Effector CD4-positive, alpha-beta T cell (primary cell): ENCODE measurements at places on chromosomes 1 and 21.

DNA sequence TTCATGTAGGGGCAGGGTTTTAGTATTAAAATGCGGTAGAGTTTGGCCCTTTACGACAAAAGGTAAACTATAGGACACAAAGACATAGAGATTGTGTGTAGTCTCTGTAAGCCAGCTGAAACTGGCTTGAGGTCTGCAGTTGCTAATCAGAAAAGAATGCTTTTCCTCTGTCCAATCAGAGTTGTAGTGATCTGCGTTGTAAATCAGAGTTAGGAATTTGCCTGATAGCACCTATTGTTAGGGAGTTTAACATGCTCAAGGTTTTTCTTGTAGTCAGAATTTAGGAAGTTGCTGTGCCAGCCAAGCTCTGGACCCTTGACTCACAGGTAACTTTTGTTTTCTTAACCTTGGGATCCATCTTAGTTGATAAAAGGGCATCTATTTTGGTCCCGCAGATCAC lies 61.2 kb upstream of the VTCN1 start:
- no peak for DNase-seq

DNA sequence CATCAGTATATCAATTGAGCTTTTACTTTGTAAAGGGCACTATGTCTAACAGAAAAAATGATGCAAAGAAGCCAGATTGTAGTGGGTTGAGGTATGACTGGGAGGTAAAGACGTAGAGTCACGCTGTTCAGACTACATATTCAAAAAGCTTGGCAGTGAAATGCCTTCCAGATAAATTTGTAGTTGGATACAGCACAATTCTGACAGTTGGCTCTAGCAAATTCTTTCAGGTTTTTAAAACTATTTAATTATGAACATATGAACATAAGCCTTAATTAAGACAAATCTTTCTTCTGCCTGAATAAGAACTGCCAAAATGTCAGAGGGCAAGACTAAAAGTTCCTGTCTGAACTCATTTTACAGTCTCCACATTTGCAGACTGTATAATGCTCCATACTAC lies 118.8 kb downstream of the DPYD start:
- DNase-seq = no peak

DNA sequence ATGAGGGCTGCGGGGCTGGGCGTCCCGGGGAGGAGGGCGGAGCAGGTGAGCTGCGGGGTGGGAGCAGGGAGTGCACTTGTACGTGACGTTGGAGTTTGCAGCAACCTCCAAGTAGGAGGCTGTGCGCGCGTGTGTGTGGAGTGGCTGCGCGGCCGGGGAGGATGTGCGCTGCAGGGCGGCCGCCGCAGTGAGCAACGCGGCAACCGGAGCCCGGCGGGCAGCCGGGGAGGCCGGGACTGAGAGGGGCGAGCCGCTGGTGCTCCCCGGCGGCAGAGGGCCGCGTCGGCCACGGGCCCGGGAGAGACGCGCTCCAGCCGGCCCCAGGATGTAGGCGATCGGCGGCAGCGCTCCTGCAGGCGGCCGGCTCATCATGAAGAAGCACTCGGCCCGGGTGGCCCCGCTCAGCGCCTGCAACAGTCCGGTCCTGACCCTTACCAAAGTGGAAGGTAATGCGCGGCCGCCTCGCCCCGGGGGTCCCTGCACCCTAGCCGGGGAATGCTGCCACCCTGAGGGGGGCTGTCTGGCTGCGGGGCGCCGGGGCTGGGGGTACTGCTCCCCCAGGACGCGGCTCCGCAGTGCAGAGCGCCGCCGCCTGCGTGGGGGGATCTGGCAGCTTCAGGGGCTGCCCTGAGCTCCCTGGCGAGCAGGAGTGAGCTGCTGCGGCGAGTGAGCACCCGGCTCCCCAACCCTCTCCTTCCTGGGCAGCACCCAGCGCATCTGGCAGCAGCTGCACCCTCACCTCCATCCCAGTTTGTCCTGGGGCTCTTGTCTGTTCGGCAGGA lies 158.9 kb upstream of the COA6 start:
- DNase-seq = no peak

DNA sequence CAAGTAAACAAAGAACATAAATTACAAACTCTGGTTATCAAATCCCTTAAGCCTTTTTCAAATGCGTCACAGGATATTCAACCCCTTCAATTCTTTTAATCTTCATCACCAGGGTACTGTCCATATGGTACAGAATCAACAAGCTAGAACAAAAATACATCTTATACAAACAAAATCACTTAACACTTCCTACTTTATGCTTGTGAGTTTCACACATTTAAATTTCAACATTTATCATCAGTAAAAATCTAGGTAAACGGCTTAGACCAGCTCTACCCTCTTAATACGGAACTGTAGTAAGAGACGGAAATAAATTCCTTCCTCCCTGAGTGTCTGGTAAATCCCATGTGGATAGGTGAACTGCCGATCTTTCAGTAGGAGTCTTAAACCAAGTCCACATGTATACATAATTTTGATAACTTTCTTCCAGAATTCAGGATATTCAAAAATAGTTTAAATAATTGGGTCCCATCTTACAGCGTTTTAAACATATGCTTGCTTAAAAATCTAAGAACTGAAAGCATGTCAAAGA lies 1.0 kb downstream of the CCDC181 start:
- DNase-seq = no peak

- no peak for DNase-seq
Observed at GRCh38 chr1:42835422-42835821, 11.0 kb upstream of the ZNF691 start.

DNA sequence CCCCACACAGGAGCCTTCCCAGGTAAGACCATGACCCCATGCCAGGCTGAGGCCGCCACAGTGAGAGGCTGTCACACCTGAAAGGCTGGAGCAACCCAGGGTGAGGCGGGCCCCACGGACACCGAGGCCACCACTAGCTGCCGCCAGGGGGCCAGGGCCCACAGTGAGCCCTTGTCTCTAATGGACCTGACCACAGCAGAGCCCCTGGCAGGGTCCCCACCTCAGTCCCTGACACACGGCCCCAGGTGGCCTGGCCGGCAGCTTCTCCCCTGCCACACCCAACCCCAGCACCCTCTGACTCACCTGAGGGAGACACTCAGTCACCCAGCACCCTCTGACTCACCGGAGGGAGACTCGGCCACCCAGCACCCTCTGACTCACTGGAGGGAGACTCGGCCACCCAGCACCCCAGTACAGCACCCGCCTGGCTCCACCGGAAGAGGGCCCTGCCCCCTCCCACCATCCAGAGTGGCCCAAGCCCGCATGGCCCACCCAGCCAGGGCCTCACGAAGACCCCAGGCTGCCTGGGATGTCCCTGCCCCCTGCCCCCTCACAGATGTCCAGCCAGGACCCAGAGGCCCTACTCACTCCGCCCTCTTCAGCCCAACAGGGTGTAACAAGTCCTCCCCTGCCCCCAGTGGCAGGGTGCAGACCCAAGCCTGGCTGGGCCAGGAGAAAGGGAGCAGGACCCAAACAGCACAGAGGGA lies 4.4 kb downstream of the DVL1 start:
- DNase-seq = no peak

DNA sequence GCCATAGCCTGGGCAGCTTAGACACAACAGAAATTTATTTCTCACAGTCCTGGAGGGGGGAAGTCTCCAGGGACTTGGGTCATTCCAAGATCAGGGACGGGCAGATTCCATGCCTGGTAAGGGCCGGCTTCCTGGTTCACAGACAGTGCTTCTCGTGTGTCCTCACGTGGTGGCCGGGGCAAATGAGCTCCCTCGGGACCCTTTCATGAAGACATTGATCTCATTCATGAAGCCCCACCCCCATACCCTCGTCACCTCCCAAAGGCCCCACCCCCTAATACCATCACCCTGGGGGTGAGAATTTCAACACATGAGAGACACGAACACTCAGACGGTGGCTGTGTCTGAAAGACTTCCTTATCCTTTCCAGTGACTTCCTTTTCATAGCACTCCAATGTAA lies 51.5 kb downstream of the ACOT7 start:
- DNase-seq = no peak

GRCh38 chr1:174659823-174660222 lies 212.1 kb downstream of the GPR52 start:
- no peak for DNase-seq

- peak; percentile 29 for DNase-seq
Observed at GRCh38 chr1:43836267-43836951, 97.2 kb upstream of the ARTN start.

DNA sequence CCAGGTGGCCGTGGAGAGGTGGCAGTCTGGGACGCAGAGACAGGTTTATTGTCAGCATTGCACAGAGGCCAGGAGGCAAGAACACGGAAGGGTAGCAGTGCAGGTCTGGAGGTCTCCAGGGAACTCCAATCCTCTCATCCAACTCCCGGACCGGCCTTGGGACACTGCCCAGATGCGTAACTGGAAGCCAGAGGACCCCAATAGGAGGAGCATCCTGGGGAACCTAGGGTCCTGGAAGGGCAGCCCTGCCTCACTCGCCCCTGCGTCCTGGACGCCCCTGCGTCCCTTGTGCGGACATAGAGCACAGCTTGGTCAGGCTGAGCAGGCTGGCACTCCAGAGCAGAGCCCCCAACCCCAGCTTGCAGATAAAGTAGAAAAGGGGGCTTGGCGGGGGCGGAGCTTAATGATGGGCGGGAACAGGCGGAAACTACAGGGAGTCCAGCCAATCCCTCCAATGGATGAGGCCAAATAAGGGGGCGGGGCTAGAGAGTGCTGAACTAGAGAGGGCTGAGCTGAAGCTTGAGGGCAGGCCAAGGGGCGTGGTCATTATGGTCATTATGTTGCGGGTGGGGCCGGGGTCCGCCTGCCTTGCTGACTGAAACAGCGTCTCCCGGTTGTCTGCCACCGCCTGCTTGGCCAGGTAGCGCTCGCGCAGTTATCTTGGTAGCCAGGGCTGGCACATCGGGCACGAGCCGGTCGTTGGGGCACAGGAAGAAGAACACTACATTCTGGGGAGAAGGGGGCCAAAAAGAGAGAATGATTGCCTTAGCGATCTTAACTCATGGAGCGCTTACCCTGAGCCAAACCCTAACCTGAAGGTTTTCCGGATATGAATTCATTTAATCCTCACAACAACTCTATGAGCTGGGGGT lies 3.7 kb upstream of the ARHGEF19 start:
- peak; percentile 48 for DNase-seq

DNA sequence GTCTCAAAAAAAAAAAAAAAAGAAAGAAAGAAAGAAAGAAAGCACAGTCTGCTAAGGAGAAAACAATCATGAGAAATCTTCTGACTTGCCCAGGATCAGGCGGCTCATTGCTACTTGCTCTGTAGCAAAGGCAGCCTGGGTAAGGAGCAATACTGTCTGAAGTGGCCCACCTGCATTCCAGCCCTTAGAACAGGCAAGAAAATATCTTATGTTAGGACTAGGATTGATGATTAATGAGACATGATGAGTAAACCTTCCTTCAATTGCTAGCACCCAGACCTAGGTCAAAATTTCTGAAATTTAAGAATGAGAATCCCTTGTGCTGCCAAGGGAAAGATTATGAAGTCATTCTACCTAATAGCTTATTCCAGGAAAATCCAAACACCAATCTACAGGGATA lies 140.8 kb downstream of the DSCAM start:
- DNase-seq = no peak

- DNase-seq = no peak
Observed at GRCh38 chr1:20216574-20216973, 30.3 kb upstream of the PLA2G2C start.

DNA sequence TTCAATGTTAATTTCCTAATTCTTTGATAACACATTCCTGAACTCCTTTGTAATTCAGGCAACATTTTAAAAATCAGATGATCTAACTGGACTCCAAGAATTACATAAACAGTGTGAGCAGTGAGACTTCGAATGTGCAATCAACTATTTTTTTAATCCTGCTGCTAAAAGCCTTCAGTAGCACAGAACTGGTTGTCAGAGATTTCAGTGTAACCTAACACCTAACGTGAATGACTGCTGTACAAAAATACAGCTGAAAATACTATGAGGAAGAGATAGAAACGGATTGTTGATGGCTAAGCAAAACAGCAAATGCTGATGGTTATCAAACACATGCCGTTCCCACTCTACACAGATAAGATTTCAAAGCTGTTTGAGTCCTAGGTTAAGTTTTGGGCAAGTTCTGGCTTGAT lies 46.1 kb downstream of the APP start:
- DNase-seq = no peak

DNA sequence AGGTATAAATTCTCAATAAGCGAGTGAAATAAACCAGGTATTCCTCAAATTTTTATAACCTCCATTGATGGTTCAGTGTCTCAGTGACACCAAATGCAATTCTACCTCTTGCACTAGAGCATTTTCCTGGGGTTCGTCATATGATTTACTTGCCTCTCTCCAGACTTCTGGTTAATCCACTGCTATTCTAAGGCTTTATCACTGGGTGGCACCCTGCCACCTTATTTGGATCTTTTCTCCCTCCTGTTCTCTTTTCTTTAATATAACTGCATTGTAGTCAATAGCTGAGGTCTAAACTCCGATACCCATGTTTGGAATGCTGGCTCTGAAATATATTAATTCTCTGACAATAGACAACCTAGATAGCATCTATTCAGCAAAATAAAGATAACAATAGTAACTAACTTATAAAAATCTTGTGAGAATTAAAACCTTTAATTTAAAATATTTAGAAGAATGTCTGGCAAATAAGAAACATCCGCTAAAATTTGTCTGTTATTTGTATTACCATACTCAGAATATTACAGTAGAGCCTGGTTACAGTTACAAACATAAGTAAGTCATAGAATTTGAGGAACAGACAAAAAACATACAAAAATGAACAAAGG lies 436.4 kb downstream of the PLA2G4A start:
- DNase-seq = no peak

GRCh38 chr1:193437785-193438184 lies 251.4 kb upstream of the B3GALT2 start:
- no peak for DNase-seq

GRCh38 chr1:72635719-72636118 lies 353.4 kb upstream of the NEGR1 start:
- no peak for DNase-seq

GRCh38 chr1:113981962-113982931 lies 3.0 kb downstream of the OLFML3 start:
- DNase-seq = no peak

- DNase-seq = no peak
Observed at GRCh38 chr1:159091607-159092031, 15.1 kb upstream of the AIM2 start.

- no peak for DNase-seq
Observed at GRCh38 chr1:229888561-229889001, 178.5 kb upstream of the GALNT2 start.
